NCI-H524 treated with DMSO at 0.1 percent for 48 hours (cell line): ENCODE measurements at places on chromosomes 3 and 15.

DNA sequence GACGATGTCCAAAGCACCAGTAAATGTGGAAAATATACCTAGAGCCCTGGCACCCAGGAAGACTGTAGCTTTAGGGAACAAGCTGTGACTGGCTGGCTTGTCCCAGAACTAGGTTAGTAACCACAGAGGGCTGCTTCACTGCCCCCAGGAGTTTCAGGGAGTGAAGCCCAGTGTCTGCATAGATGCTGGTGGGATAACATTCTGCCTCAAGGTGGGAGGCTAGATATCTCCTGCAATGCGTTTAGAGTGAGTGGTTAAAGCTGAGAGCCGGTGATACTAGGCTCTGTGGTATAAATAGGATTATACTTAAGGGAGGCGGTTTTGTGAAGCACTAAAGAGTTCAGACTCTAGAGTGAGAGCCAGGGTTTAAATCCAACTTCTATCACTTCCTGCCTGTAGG lies 11.7 kb upstream of the CP start:
- DNase-seq, result no peak

DNA sequence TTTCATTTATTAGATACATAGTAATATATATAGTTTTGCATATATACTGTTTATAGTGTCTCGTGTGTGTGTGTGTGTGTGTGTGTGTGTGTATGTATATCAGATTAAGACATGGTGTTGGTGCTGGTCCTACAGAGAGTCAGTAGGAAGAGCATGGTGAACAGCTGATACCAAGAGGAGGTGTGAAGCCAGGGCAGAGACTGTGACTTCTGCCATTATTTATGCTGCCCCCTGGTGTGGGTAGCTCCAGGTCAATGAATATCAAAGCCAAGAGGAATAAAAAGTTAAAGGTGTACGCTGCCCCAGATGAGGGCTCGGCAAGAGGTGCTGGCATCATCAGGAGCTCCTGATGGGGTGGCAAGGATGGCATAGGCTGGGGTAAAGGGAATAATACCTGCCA lies 299.5 kb upstream of the RASGRP1 start:
- DNase-seq, result no peak

GRCh38 chr3:134404366-134404885 lies 30.2 kb upstream of the AMOTL2 start:
- DNase-seq, result no peak

- DNase-seq, result no peak
These were observed 405.3 kb upstream of the SUCLG2 start for GRCh38 chr3:68059628-68060152.

DNA sequence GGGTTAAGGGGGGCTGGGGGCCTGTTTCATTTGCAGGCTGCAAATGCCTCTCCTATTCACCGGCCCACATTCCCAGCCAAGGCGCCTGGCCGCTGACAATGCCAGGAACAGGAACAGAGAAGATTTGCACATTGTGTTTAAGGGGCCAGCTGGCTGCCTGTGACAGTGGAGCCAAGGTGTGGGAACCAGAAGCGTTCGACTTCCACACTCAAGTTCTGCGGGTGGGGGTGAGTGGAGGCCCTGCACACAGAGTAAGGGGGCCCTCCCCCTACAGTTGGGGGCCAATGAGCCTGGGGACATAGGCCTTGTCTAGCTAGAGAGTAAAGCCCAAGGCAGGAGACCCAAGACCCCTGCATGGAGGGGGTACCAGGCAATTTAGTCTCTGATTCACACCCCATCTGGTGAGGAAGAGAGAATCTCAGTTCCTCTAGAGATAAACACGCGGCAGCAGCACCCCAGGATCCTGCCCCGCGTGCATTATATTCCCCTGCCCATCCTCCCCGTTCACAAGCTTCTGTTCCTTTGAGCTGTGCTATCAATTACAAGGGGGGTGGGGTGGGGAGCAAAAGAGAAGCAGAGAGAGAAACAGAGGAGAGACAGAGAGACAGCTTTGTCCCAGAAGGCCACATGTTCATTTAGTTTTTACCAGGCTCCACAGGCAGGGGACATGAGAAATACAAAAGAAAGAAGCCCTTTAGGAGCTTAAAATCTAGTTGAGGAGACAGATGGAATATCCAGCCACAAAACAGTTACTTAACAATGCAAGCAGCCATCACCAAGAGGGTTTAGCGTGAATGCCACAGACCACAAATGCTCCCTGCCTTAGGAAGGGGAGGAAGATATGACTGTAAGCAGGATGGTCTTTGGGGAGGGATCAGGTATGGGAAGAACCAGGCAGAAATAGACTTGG lies 9.2 kb downstream of the IGDCC3 start:
- DNase-seq, result peak; percentile 40

GRCh38 chr3:155228676-155229075 lies 64.8 kb downstream of the STRIT1 start:
- peak; percentile 35 for DNase-seq

- no peak for DNase-seq
These were observed 188.7 kb downstream of the NSUN3 start for GRCh38 chr3:94251566-94251965.

DNA sequence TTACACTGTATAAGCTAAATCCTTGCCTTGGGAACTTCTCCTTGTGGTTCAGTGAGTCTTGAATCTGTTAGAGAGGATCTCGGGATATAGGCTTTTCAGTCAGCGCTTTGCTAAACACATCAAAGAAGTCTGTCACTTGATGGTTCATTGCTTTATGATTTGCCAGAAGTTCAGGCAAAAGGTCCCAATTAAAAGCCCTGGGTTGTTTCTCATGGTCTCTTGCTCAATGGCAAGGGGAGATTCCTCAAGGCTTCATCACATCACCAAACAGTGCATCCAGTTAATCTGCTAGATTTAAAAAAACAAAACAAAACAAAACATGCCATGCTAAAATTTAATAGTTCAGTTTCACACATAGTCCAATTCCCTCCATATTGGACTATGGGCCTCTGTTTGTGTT lies 114.8 kb downstream of the FILIP1L start:
- DNase-seq, result no peak

- DNase-seq, result no peak
These were observed 110.0 kb upstream of the NSMCE3 start for GRCh38 chr15:29379647-29380046.

GRCh38 chr3:176824811-176825210 lies 372.5 kb downstream of the TBL1XR1 start:
- no peak for DNase-seq

- no peak for DNase-seq
These were observed 174.5 kb downstream of the MEIS2 start for GRCh38 chr15:36925653-36926426.

DNA sequence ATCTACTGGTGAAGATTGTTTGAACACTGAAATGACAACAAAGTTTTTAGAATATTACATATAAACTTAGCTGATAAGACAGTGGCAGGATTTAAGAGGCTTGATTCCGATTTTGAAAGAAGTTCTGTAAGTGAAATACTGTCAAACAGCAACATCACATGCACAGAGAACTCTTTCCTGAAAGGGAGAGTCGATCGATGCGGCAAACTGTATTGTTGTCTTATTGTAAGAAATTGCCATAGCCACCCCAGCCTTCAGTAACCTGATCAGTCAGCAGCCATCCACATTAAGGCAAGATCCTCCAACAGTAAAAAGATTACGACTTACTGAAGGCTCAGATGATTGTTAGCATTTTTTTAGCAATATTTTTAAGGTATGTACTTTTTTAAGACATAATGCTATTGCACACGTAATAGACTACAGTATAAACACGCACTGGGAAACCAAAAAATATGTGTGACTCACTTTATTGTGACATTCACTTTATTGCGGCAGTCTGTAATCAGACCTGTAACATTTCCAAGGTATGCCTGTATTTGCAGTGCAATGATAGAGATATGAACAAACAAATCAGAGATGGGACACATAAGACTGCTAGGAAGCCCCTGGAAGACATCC lies 225.6 kb upstream of the UBE2E1 start:
- DNase-seq, result no peak

DNA sequence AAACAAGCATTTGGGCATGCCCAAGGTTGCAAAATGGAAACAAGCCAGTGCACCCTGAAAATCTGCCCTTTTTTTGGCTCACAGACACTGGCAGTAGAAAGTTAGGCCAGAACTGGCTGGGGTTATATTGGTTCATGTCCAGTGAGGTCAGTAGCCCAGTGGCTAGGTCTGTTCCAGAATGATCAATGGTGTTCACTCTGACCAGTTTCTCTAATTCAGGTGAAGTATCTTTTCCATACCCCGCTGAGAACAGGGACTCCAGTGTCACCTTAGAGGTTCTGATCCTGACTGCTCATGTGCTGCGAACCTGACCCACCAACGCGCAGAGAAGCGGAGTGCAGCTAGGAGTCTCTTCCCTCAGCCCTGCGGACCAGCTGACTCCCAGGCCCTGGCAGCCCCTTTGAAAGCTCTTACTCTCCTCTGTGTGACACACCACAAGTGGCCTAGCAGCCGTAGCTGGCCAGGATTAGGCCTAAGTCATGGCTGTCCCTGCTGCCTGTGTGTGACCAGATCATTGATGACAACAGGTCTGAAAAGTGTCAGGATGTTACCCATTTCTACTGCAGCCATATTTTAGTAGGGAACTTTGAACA lies 123.5 kb downstream of the GHSR start:
- no peak for DNase-seq

DNA sequence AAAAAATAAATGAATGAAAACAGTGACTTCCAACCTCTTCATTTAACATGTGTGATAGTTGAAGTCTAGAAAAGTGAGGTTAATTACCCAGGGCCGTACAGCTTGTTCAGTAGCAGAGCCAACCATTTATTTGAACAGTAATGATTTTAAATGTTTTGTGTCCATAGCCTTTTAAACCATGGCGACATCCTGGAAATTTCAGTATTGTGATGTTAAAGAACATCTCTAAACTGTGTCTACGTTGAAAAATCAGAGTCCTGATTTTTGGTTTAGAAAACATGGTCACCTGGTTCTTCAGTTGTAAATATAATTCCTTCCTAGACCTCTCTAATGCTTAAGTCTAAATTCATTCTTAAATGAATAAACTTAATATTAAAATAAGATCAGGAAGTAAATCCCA lies 14.2 kb downstream of the LPP start:
- DNase-seq, result no peak

DNA sequence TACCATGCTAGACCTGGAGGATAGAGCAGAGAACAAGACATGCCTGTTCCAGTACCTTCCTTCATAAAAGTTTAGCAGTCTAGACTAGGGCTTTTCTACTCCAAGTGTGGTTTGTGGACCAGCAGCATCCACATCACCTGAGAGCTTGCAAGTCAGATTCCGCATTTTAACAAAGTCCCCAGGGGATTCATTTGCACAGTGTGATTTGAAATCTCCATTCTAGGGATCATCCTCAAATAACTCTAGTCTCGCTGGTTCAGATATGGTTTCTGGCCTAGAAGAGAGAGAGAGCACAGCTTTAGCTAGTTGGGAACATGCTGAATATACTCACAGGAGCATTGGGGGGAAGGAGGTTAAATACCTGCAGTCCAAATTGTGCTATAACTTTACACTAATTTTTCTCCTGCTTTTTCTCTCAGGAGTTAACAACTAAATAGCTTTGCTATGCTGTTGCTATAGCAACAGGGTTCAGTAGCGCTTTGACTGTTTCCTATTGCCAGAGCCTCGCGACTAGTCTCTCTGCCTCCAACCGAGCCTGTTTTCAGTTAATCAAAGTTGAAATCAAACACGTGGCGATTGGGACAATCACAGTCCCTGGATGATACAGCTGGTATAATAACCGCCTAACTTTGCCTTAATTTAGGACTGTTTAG lies 64.0 kb upstream of the RASGRF1 start:
- no peak for DNase-seq

- DNase-seq, result no peak
These were observed 28.3 kb upstream of the KIF23 start for GRCh38 chr15:69385831-69386230.

DNA sequence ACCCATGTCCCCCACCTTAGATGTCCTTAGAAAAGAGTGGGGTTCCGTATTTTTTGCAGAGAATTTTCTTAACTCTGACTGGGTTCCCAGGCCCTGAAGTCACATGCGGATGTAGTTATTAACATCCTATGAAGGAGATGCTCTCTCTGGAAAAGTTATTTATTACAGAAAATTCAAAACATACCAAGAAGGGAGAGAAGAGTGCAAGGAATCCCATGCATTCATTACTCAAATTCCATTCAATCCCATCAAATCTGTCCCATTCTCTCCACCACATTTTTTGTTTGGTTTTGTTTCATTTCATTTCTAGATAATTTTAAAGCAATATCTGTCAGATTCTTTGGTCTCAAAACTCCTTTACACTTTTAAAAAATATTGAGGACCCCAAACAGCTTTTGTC lies 34.3 kb upstream of the ANKRD34C start:
- no peak for DNase-seq

DNA sequence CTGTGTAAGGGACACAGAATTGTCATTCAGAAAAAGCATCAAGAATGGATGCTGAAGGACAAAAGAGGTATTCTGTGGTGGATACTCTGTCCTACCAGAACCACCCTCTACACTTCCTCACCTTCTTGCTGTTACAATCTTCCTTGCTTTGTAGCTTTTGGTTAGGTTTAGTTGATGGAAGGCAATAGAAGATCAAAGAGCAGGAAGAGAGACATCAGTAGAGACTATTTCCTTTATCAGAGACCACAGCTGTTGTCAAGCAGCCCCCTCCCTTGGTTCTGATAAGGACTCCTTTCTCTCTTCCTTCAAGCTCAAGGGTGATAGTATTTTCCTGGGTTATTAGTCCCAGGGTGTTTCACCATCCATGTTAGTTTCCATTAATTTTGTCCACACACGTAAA lies 84.7 kb upstream of the ALCAM start:
- DNase-seq, result no peak

- no peak for DNase-seq
These were observed 135.1 kb upstream of the HACD2 start for GRCh38 chr3:123719862-123720453.

GRCh38 chr3:12963922-12964701 lies 109.1 kb downstream of the IQSEC1 start:
- peak; percentile 42 for DNase-seq

GRCh38 chr3:46423588-46423987 lies 16.5 kb downstream of the CCRL2 start:
- DNase-seq, result no peak

DNA sequence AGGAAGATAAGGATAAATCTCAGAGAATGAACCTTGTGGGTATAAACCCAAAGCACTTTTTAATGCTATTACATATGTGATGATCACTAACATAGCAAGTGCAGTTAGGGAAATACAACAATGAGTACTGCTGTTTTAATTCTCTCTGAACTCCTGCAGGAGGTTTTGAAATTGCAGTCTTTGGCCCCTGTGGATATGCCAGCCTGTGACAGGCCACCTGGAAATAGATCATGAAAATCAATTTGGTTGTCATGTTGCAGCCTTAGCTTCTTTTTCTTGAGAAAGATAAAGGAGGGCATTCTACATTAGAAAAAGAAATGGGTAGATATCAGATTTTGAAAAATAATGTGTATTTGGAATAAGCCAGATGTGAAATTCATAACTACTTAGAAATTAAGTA lies 103.6 kb downstream of the RSRC1 start:
- no peak for DNase-seq

DNA sequence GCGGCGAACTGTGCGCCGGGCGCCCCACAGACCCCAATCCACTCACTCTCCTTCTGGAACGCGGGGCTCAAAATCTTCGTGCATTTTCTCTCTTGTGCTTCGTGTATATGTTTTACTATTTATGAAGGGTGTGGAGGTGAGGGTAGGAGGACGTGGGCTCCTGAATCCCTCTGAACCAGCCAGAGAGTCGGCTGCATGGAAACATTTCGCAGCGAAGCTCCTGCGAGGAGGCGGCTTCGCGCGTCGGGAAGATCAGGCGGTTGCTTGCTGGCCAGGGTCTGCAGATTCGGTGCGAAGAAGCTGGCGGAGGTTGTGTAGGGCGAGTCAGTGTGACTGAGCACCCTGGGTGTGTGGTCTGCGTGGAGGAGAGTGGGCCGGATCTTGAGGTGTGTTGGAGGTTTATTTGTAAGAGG lies 1.1 kb downstream of the CNTN4 start:
- no peak for DNase-seq
